Fibroblast of skin of left biceps (primary cell): ENCODE measurements at places on chromosomes 2 and 18.

DNA sequence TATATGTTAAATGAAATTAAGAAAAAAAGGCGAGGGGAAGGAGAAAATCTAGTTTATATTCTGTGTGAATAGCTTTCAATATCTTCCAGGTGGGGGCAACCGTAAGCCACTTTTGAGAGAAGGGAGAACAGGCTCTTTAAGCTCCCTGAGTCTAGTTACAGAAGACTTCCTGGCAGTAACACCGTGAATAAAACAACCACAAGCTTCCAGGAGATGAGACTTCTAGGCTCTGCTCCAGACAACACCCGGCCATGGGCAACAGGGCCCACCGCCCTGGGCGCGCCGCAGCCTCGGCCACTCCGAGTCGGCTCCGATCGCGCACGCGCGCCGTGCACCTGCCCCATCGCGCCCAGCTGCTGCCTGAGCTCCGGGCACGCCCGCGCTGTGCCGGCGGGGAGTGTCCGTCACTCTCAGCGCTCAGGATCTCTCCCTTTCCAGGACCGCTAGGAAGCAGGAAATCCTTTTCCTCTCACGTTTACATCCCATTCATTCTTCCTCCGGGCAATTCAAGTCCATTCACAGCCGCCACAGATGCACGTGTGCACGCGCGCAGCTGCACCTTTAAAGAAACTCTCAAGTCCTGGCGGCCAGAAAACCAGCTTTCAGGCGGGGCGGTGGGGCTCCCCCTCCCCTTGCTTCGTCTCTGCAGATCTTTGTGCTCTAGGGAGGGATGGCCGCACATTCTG lies 19.4 kb upstream of the PAX3 start:
- DNase-seq: peak; percentile 38

DNA sequence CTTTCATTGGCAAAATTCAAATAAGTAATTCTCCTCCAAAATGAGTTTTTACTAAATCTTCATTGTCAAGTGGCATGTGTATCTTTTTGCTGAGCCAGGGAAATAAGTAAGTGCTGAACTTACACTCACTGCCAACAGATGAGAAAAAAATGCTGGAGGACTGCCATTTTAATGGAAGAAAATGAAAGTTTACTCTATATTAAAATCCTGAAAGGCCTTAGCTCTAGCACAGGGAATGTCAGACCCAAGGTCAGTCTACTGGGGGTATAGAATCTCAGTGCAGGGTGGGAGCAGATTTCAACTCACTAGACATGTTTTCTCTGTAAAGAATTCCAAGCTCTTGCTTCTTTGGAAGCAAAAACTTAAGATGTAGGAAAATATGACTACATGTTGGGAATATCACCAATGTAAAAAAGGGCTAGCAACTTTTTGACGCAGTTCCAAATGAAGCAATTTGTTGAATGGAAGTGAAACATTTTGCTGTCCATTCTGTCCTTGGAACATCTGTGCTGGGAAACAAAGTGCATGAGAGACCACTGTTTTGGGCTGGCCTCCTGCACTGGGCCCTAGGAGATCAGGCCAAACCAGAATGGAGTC lies 127.0 kb downstream of the ST6GAL2 start:
- no peak for DNase-seq

GRCh38 chr18:44826418-44827259 lies 146.0 kb downstream of the SETBP1 start:
- DNase-seq: peak; percentile 99

DNA sequence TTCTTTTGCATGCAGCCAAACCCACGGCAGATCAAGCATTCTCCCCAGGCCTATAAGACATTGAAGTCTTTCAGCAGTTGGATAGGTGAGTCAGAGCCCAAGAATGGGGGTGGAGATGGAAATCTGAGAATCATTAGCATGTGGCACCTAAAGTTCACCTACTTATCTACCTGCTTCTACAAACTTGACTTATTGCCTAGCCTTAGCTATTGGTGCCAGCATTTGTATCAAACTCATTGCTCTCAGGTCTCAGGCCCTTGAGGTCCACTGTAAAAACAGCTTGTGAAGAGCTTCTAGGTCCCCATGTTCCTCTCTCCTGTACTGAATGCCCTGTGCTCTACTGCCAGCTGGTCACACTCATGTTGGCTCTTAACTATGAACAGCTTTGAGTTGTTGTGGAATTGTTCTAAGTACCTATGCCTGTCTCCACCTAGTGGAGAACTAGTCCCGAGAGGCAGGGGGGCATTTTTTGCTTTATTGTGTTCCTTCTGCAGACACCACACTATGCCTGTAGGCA lies 278.4 kb upstream of the SPRED2 start:
- no peak for DNase-seq

- no peak for DNase-seq
Observed at GRCh38 chr18:48003426-48004349, 73.2 kb upstream of the SMAD2 start.

DNA sequence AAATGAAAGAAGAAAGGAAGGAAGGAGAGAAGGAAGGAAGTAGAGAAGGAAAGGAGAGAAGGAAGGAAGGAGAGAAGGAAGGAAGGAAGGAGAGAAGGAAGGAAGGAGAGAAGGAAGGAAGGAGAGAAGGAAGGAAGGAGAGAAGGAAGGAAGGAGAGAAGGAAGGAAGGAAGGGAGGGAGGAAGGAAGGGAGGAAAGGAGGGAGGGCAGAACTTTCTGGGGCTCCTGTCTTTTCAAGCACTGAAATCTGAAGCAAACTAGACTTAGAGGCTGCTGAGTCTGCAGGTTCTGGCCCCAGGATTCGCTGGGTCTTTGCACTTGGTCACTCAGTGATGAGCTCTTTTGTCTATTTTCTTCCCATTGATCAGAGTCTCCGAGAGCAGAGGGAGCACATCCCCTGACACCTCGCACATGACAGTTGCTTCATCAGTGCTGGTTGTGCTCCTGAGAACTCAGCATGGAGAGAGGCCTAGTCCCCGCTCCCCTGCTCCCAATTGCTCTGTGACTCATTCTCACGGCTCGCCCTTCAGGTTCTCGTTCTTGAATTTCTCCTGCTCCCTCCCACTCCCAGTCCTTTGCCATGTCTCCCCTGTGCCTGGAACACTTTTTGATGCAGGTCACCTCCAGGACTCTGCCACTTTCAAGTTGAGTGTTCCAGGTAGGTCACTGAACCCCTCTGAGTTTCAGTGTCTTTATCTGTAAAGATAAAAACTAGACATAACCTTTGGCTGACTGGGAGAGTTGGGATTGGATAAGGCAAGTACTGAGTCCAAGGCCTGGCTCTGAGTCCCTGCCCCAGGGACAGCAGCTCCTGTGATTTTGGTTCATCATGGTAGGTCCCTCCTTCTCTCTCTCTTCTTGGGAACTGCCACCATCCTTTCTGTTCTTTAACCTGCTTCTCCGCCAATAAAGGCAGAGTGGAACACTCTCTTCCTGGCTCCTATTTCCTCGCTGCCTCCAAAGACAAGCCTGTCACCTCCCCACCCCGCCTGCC lies 55.2 kb downstream of the TNP1 start:
- no peak for DNase-seq

DNA sequence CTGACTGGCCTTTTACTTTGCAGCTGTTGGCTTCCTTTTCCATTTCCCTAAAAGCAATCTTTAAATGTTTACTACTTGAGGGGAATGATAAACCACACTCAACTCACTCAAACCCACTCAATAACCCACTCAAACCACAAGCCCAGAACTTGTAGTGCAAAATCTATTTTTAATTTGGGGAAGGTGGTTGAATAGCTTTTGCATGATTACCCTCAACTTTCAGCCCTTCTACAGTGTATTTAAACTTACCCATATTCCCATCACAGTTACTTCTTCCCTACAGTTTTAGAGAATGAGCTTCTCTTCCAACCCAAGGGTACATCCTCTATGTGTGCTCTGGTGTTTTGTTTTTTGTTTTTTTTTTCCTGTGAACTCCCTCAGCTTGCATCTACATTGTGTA lies 636.1 kb downstream of the TDRD15 start:
- no peak for DNase-seq

DNA sequence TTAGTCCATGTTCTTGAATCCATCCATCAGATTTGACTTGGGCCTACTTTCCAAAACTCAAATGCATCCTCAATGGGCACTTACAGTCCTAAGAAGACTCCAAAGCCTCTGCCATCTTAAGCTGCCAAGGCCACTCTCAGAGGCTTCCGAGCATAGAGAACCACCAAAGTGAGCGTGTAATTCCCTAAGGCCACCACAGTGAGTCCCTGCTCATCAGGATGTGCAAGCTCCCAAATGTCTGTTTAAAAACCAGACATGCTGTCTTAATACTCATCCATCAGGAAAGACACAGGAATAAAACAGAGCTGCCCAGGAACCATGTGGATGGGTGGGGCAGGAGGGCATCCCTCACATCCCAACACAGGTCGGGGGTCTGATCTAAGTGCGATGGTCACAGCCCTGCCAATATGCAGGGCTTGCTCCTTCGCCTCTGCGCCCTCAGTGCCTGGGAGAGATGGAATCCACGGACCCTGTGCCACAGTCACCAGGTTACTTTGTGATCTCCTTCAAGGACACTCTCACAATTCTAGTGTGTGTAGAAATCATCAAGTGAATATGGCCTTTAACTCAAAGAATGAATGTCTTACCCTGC lies 80.4 kb downstream of the POLR1A start:
- DNase-seq: no peak

DNA sequence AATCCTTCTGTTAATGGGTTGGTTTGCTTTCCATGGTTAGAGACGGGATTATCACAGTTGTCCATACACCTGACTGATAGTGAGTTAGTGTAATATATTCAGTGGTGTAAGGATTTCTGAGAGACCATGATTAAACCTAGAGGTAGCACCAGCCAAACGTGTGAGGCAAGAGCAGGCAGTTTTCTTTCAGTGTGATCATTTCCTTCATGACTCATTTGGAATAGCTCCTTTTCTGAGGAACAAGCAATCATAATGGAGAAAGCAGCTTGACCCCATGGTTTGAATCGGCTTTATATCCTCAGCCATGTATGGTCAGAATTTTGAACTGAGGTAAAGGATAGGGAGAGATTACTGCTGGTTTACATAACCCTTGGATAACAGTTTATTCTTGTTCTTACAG lies 2.9 kb downstream of the MXD1 start:
- peak; percentile 42 for DNase-seq

- no peak for DNase-seq
Observed at GRCh38 chr2:109313343-109313742, 184.3 kb downstream of the SH3RF3 start.

- DNase-seq: no peak
Observed at GRCh38 chr2:41431756-41432155, 616.1 kb upstream of the PKDCC start.

GRCh38 chr2:138962686-138963085 lies 182.5 kb upstream of the NXPH2 start:
- DNase-seq: peak; percentile 47

- DNase-seq: no peak
Observed at GRCh38 chr18:42901161-42901560, 214.3 kb downstream of the RIT2 start.

- peak; percentile 15 for DNase-seq
Observed at GRCh38 chr2:64426183-64426952, 27.6 kb upstream of the LGALSL start.

- peak; percentile 25 for DNase-seq
Observed at GRCh38 chr2:138239902-138240491, 261.6 kb upstream of the SPOPL start.

- no peak for DNase-seq
Observed at GRCh38 chr2:158688721-158689120, 106.4 kb upstream of the DAPL1 start.

DNA sequence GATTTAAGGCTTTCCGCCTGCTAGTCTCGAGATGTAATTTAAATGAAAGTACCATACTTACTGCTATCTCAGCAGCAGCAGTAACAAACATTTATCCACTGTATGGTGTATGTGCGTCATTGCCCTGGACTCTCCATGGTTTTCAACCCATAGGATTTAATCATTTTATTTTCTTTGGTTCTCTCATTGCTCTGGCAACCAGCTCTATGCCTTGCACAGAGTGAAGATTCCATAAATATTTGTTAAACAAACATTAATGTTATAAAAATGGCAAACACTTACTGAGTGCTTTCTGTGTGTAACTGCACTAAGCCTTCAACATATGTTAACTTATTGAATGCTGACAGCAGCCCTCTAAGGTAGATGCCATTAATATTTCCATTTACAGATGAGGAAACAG lies 1.3 kb upstream of the LMAN1 start:
- DNase-seq: no peak

- DNase-seq: peak; percentile 52
Observed at GRCh38 chr2:69601179-69601612, 42.3 kb downstream of the AAK1 start.

GRCh38 chr2:46165916-46166315 lies 131.3 kb upstream of the EPAS1 start:
- DNase-seq: no peak

DNA sequence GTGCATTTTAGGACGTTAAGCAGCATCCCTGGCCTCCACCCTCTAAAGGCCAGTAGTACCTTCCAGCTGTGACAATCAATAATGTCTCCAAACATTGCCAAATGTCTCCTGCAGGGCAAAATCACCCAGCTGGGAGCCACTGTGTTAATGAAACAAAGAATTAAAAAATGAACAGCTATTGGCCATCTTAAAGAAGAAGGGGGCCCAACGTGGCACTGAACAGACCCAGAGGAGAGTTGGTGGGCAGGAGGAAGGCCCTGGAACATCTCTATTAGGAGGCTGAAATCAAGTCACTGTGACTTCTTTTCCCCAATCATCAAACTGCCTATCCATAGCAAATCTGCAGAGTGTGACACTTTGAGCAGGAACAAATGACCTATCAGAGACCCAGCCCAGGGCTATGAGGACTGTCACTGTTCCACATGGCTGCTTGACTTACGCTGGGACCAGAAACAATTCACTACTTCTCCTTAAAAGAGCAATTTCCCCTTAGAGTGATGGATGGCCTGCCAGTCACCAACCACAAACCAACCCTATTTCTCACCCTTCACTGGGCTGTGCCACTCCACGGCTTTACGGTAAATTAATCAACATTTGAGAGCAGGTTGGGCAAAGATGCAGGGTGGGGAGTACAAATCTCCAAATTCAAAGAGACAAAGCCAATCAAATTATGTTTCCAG lies 35.2 kb upstream of the TEX51 start:
- DNase-seq: no peak

- no peak for DNase-seq
Observed at GRCh38 chr2:9844576-9844975, 1.3 kb downstream of the TAF1B start.

DNA sequence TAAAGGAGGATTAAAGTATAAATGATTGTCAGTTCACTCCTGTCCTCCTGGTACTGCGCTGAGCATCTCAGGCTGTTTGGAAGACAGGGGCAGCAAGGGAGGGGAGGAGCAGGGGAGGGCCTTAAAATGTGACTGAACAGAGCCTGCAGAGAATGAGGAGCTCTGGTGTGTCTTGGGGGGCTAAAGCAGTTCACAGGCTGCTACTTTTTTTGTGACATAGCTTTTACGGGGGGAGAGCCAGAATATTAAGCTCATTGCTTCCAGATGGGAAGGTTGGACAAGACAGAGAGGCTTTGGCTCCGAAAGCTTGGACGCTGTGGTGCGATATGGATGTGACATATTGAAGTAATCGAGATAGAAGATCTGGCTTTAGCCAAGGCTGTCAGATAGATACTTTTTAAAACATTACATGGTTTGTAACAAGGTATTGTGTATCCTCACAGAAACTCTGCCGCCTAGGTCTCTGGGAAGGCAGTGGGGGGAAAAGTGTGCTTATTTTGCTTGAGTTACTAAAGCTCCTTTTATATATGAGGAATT lies 40.5 kb downstream of the RDH14 start:
- no peak for DNase-seq

GRCh38 chr2:184004289-184004947 lies 593.9 kb upstream of the ZNF804A start:
- no peak for DNase-seq

- DNase-seq: no peak
Observed at GRCh38 chr18:62335494-62335893, 10.4 kb downstream of the TNFRSF11A start.

- no peak for DNase-seq
Observed at GRCh38 chr2:183105402-183106134, 18.7 kb upstream of the NUP35 start.

GRCh38 chr2:151087377-151087776 lies 174.3 kb downstream of the RBM43 start:
- no peak for DNase-seq
